Activated CD4-positive, alpha-beta T cell treated with anti-CD3 and anti-CD28 coated beads, Interleukin-2, amount 10 ng/mL, durations not matched to agents 24 days and 14 days (primary cell): ENCODE measurements at places on chromosomes 3 and 15. TPM values are rescaled to one million over a fixed set of nuclear protein-coding genes. Genes with fewer than 3 reads are reported as not detected.

GRCh38 chr3:30933478-30934207, 39.2 kb upstream of the GADL1 start:
- no peak for DNase-seq

GRCh38 chr15:91031796-91032195, 9.4 kb upstream of the VPS33B start:
- DNase-seq = no peak

DPPA2 gene
- total RNA-seq = not detected in 2 replicates

SPSB4 gene
- 0.07 TPM in 1 of 2 replicates, not detected in the other for total RNA-seq

DNA sequence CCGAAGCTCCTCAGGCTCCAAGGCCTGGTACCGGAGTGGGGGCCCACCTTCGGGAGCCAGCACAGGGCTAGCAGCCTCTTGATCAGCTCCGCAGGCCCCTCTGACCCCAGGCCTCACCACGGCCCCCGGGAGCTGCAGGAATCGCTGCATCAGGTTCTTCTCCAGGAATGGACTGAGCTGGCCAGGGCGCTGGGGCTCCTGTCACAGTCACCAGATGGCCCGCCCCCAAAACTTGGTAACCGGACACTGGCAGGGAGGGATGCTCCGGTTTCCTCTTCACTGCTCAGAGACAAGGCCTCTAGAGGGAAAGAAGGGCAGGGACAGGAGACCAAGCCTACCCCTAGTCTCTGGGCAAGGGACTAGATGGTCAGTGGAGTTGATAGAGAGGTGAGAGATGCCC, 9.9 kb downstream of the AP3B2 start:
- no peak for DNase-seq

DNA sequence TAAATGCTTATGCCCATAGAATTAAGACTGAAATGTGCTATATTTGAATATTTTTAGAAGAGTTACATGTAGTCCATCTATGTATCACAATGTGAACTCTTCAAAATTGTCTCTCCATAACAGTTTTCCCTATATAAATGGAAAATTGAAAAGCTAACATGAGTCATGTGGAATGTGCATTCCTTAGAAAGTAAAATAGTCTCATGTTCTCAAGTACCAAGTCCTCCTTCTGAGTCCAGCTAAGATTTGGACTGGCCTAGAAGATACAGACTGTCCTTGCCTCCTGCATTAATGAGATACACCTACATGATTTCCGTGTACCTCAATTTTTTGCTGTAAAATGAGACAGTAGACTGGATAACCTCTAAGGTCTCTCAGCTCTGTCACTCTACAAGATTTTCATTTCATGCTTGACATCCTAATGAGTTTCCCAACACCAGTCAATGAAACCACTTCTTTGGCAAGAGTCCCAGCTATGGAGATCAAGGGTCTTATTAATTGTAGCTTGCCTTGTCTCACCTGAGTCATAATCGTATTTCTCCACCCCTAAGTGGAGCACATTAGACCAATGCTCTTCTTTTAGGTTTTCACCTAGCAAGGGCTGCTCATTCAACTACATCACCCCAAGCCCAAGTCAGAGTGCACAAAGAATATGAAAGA, 350.6 kb upstream of the IL12A start:
- DNase-seq = no peak

CELSR3 gene
- 14.5 and 15.2 TPM in 2 replicates for total RNA-seq

GRIP2 gene
- not detected in 2 replicates for total RNA-seq

DNA sequence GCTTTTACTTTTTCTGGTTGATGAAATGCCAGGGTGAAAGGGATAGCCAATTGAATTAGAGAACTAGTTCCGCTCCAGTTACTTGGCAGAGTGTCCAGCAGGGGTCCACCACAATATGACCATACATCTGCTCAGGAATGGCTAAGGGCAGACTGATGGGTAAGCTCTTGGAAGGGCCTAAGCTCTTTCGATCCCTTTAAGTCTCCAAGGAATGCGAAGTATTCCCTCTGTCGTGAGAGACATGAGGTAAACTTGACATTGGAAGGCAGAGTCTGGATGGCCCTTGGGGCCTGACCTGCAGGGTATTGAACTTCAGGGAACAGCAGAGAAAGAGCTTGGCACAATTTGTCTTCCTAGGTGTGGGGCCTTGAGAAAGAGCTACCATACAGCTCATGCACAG, 805.8 kb downstream of the PLOD2 start:
- DNase-seq = no peak

GRCh38 chr3:63442918-63443317, 164.8 kb downstream of the SYNPR start:
- DNase-seq = no peak

GRCh38 chr15:89211678-89212170, 9.7 kb downstream of the RLBP1 start:
- no peak for DNase-seq

GRCh38 chr3:153180860-153181372, 18.9 kb downstream of the RAP2B start:
- no peak for DNase-seq

SOX2 gene
- not detected in 2 replicates for total RNA-seq

GRCh38 chr3:32257641-32258438, 19.4 kb downstream of the CMTM8 start:
- peak; percentile 63 for DNase-seq

AMIGO3 gene
- 0.21 TPM in 1 of 2 replicates, not detected in the other for total RNA-seq

DNA sequence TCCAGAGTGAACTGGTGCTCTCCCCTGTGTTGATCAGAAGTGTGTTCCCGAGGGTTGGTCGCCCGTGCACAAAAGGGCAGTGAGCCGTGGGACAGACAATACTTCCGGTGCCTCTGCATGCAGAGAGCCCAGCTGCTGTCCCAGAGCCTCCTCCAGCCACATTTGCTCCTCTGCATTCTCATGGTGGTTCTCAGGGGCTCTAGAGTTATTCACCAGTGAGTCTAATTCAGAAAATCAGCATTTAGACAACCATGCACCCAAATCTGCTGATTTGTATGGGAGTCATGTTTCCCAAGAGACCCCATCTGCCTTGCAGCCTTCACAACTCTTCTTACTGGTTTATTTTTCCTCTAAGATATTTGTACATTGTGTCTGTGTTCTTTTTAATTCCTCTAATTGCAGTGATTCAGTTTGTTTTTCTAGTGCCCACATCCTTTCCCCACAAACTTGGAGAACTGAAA, 107.0 kb upstream of the SPRED1 start:
- DNase-seq = no peak

DNA sequence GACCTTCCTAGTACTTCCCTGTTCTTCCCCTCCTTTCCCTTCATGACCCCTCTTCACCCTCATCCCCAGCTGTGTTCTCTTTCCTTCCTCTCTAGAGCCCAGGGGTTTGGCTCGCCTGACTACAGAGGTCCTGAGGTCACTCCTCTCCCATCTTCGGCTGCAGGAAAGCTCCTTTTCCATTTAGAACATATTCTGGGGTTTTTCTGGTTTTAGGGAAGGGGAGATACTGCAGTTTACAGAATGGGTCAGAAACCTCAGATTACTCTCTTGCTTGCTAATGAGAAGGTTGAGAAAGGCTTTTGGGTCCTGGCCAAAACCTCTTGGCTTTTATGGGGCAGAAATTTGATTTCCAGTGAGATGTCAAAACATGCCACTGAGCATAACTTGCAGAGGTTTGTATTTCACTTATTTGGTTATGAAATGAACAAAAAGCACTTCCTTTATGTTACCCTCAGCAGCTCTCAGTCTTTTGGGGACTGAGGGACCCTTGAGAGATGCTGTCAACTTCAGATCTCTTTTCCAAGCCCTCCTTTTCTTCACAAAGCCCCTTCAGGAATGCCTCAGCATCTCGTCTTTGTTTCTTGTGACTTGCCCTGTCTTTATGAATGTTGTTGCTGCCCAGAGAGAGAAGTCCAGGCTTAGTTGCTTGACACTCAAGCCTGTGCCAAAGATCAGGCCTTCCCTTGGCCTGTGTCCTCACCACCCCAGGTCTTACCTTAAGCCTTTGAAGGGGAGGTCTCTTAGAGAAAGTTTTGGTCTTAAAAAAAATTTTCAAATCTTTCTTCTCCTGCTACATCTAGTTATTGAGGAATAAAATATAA, 121.7 kb upstream of the TPM1 start:
- no peak for DNase-seq

- peak; percentile 59 for DNase-seq
These were observed 41.1 kb upstream of the SEC61A1 start for GRCh38 chr3:128011140-128011539.

DNA sequence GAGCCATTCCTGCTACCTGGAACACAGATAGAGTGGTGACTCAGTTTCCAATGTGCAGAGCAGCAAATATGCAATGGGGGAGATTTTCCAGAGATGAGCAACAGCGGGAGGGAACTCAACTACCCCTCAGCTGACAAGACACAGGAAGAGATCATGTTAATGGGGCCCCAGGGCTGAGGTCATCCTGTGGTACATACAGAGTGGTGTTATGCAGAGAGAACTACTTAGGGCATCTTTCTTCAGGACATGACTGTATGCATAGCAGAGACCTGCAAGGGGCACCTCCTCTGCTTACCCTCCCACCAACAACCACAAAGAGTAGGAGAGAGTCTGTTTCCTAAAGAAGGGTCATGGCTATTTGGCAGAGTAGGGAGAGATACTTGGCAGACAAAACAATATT, 6.8 kb upstream of the TBC1D5 start:
- peak; percentile 67 for DNase-seq
